ENCODE measurements at places on chromosomes 6 and 20.

DNA sequence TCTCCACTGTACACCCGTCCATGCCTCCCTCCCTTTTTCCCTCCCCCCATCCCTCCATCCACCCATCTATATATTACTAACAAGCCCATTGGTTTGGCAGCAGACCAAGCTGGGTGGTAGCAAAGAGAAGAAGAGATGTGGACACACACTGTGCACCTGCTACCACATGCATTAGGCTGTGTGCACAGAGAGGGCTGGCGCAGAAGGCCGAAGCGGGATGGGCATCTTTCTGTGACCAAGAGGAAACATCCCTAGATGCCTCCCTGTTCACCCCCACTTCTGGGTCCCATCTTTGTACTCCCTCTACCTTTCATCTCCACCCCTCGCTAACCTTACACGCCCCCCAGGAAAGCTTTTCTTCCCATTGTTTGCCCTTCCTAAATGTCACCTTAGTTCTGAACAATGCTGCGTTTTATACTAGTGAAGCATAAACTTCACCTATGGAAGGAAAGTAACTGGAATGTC lies 64.9 kb upstream of the AFDN start:
- no peak for DNase-seq

DNA sequence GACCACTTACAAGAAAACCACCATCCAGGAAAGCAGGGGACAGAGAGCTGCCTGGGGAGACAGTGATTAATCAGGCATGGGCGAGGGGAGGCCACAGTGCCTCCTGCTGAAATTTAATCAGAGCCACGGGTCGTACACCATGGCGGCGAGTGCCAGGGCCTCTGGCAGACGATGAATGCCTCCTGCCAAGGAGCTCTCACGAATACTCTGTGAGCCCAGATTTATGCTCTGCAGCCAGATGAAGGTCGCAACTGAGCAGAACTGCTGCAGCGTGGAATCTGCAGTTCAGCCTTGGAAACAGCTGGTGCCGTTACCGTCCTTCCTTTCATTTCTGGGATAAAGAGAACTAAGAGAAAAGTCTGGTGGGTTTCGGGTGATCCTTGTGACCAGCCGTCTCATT lies 85.6 kb downstream of the BFSP1 start:
- DNase-seq, result no peak

DNA sequence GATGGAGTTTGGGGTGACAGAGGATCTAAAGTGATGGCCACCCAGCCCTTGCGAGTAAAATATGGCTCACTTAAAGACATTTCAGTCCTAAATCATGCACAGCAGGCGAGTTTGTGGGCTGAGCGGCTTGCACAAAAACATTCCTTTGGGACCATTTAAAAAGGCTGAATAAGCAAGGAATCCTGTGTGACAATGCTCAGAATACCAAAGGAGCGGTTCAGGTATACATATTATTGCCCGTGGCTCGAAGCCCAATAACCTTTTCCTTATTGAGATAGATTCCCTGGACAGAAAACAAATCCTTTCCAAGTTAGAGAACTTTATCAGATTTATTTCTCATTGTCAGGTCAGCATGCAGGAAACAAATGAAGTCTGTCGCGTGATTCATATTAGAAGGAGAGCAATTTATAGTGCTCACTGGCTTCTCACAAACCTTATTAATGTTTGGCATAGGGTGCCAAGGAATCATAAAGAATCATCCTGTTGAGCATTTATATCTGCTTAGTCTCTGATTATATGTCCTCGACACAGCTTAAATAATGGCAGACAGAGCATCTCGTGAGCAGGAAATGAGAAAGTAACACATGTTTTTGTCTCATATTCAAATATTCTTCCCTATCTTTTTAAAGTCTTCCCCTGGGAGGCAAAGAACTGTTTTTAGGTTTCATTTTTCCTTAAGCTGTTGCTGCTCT lies 121.3 kb downstream of the TRMT11 start:
- no peak for DNase-seq

DNA sequence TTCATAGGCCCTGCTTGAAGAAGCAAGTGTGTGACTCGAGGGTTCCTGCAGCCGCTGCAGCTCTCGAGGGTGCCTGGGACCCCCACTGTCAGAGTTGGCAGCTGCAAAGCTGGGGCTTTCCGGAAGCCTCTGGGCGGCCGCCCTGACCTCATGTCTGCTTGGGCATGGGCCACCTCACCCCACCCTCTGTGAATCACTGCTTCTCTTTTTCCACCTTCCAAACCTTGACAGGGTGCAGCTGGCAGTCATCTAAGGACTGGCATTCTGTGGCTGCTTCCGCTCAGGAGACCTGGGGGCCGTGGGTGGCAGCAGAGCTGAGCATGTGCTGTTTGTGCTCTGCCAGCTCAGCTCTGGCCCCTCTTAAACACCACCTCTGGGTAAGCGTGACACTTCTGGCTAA lies 32.0 kb downstream of the ERMARD start:
- DNase-seq, result no peak

GRCh38 chr6:139538366-139538765 lies 163.9 kb upstream of the CITED2 start:
- no peak for DNase-seq

GRCh38 chr6:6993503-6994237 lies 114.1 kb upstream of the RREB1 start:
- DNase-seq, result no peak

DNA sequence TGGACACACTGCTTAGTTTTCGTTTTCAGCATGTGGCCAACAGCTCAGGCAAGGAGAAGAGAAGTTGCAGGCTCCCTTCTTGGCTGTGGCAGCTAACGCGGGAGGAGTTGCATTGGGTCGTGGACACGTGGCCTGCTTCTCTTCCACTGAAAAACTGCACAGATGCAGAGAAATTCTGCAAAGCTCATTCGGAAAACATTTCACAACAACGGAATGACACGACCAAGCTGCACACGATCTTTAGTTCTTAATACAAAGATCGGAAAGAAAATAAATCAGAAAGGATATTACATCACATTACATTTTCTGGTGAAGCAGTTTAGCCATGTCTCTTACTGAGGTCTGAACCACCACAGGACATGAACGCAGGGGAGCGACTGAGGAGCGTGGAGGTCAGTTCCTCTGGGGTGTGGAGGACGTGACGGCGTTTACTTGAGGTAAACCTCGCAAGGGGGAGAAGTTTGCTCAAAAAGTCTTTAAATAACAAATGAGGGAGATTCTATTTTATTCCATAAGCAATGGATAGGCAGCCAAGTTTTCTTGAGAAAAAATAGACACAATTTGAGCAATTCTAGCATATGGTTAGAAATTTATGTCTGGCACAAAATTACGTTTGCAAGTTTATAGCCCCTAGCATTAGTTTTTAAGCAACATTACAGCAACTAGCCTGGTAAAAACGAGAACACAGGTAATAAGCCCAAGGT lies 178.3 kb downstream of the THBS2 start:
- no peak for DNase-seq

- peak; percentile 9 for DNase-seq
Measured at GRCh38 chr20:46970937-46971630, 76.4 kb downstream of the EYA2 start.

DNA sequence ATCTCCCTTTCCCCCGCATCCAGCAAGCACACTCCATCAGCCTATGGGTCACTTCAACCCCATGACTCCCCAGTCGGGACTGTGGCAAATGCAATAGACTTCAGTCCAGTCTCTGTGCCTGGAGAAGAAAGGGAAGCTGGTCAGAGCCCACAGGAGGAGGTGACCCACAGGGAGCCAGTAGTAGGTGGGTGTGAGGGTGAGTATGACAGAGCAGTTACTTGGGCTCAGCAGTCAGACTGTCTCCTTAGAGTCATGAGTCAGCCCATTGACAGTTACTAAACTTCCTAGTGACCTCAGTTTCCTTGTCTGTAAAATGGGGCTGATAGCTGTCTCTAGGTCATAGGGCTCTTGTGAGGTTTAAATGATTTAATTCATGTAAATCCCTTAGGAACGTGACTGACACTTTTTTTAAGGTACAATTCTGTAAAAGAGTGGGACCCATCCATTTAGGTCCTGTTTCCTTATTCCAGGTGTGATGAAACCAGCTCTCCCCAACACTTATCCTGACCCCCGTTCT lies 33.9 kb upstream of the HLA-C start:
- no peak for DNase-seq

- no peak for DNase-seq
Measured at GRCh38 chr6:133843098-133843497, 45.8 kb upstream of the TCF21 start.

- no peak for DNase-seq
Measured at GRCh38 chr20:4573564-4574355, 147.9 kb upstream of the PRND start.

- peak; percentile 75 for DNase-seq
Measured at GRCh38 chr20:4814696-4815252, 93.1 kb downstream of the PRND start.

- no peak for DNase-seq
Measured at GRCh38 chr20:10465135-10465534, 30.0 kb downstream of the SLX4IP start.

- no peak for DNase-seq
Measured at GRCh38 chr6:36249536-36249935, 20.3 kb upstream of the PNPLA1 start.

- DNase-seq, result no peak
Measured at GRCh38 chr20:25078662-25079061, 3.3 kb downstream of the VSX1 start.

DNA sequence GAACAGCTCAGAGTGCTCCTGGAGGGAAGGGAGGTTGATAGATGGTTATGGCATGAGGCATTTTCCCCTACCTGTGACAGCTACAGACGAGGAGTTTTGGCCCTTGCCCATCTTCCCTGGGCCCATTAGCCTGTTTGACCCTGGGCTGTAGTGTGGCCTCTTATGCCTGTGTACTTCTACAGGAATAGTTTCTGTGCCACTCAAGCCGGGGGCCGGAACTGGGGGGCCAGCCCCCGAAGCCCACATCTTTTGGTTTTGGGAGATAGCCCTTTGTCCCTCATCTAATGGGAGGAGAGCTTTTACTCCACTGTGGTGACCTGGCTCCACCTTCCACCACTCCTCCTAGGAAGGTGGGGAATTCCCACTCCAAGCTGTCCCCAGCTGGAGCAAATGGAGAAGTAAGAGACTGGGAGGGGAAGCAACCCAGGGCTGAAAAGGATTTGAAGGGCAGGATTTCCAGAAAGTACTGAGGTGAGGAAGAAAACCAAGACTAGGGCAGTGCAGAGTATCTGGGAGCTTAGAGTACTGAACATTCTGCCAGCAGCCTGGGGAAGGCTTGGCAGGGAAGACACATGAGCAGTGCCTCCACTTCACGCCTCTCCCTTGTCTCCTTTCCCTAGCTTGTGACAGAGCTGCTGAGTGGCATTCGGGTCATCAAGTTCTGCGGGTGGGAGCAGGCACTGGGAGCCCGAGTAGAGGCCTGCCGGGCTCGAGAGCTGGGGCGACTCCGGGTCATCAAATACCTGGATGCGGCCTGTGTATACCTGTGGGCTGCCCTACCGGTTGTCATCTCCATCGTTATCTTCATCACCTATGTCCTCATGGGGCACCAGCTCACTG lies 6.9 kb downstream of the ABCC10 start:
- DNase-seq, result no peak

DNA sequence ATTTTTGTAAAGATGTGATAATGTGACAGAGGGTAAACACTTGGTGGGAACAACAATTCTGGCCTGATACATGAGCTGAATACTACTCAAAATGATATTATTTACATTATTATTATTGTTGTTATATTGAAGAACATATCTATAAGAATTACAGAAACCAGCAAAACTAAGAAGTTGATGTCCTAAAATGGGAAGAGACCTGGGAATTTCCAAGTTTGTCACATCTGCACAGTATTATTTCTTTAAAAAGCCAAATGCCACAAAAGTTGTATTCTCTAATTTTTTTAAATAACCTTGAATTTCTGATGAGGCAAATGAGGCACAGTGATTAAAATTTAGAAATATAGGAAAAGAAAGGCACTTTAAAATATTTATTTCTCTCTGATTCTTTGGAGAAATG lies 5.0 kb upstream of the ZNF292 start:
- DNase-seq, result no peak

- DNase-seq, result no peak
Measured at GRCh38 chr6:299104-299980, 7.1 kb downstream of the DUSP22 start.

DNA sequence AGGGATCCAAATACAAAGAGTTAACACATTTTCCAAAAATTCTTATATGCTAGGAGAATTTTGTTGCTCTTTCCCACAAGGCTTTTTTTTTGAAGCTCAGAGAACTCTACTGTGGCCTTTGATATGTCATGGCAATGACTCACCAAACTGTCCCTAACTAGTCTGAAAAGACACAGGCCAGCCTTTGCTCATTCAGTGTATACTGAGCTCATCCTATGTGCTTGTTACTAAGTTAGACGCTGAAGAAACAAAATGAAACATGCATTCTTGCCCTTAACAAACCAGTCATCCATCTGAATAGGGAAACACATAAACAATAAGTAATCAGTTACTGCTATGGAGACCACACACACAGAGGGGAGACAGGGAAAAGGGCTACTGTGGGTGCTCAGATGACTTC lies 291.8 kb downstream of the FOXC1 start:
- no peak for DNase-seq

DNA sequence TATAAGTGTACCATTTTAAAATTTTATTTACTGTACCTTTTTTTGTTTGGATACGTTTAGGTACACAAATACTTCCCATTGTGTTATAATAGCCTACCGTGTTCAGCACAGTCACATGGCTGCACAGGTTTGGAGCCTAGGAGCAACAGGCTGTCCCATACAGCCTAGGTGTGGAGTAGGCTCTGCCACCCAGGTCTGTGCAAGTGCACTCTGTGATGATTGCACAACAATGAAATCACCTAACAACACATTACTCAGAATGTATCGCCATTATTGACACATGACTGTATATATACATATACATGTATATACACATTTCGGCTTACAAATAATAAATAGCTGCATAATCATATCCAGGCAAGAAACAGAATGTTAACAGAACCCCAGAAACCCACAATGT lies 15.4 kb downstream of the SERAC1 start:
- DNase-seq, result no peak

GRCh38 chr6:53960311-53960710 lies 150.9 kb upstream of the MLIP start:
- no peak for DNase-seq

GRCh38 chr6:169323221-169323620 lies 69.6 kb upstream of the THBS2 start:
- no peak for DNase-seq

DNA sequence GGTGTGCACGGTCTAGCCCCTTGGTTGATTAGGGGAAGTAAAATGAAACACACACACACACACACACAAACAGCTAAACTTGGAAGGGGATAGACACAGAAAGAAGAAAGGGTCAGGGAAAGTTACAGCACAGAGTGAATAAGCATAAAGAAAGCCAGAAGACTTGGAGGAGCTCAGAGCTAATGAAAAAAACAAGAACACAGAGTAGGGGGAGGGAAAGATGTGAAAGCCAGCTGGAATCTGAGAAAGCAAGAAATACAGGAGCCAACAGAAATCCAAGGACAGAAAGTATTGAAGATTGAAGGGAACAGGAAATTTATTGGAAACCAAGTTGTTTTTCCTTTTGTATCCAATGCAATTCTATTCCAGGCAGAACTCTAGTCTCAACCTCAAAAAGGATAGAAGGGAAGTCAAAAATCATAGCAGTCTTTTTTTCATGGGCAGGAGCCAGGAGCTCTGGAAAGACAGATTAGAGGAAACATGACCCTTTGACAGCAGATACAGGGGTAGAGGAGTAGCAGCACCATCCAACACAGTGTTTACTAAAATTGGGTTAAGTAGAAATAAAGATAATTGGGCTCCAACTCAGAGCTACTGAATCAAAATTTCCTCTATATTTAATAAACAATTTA lies 10.1 kb downstream of the HMGCLL1 start:
- no peak for DNase-seq

Measured in stimulated activated CD4-positive, alpha-beta T cell treated with anti-CD3 and anti-CD28 coated beads, Interleukin-15, amount 100 ng/mL, for 24 hours (primary cell).